CD4-positive, alpha-beta T cell (primary cell): ENCODE measurements at places on chromosomes 12 and 14.

- DNase-seq: no peak
Measured at GRCh38 chr12:133038118-133038709, 905 bp downstream of the ZNF84 start.

DNA sequence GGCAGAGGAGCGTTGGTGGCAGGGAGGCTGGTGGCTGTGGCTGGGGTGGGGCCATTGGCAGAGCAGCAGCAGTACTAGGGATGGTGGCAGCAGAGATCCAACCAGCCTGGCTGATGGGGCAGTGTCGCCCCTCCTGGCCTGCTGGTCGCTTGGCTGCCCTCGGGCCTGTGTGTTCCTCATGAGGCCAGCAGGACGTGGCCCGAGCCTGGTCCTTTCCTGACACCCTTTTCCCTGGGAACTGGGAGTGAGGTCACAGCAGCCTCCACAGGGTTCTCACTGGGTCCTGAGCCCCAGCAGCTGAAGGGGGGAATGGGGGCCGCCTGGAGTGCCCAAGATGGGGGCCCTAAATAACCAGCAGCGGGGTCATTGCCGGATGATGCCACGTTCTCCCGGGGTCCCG, 46.1 kb downstream of the KIF26A start:
- DNase-seq: no peak

- DNase-seq: no peak
Measured at GRCh38 chr14:21256539-21257393, 12.5 kb downstream of the HNRNPC start.

GRCh38 chr12:76029982-76030340, 1.6 kb downstream of the PHLDA1 start:
- no peak for DNase-seq

- DNase-seq: no peak
Measured at GRCh38 chr12:86117711-86118110, 138.5 kb downstream of the MGAT4C start.

- peak; percentile 48 for DNase-seq
Measured at GRCh38 chr14:64763801-64764621, 59.8 kb downstream of the PLEKHG3 start.

DNA sequence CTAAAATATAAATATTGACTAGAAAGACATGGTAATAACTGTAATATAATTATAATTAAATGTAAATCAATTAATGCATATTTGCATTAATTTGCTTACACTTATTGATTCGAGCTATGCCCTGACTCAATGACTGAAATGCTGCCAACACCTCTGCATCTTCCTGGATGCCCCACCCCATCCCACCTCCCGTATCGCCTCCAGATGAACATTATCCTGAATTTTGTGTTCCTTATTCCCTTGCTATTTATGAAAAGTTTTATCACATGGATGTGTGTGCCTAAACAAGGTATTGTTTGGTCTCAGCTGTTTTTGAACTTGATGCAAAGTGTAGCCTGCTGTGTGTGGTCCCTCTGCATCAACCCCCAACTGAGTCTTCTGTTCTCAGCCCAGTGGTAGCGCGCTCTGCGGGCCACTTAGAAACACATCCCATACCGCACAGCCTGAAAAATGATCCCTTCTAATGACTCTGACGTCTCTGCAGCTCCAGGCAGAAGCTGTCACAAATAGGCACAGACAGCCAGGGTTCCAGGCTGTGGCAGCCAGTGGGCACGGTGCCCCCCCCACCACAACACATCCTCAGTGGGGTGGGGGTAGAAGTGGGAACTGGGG, 96.5 kb downstream of the PRMT8 start:
- no peak for DNase-seq

- no peak for DNase-seq
Measured at GRCh38 chr12:94640134-94640928, 10.0 kb downstream of the TMCC3 start.

GRCh38 chr14:93301821-93302447, 30.9 kb downstream of the BTBD7 start:
- DNase-seq: no peak

DNA sequence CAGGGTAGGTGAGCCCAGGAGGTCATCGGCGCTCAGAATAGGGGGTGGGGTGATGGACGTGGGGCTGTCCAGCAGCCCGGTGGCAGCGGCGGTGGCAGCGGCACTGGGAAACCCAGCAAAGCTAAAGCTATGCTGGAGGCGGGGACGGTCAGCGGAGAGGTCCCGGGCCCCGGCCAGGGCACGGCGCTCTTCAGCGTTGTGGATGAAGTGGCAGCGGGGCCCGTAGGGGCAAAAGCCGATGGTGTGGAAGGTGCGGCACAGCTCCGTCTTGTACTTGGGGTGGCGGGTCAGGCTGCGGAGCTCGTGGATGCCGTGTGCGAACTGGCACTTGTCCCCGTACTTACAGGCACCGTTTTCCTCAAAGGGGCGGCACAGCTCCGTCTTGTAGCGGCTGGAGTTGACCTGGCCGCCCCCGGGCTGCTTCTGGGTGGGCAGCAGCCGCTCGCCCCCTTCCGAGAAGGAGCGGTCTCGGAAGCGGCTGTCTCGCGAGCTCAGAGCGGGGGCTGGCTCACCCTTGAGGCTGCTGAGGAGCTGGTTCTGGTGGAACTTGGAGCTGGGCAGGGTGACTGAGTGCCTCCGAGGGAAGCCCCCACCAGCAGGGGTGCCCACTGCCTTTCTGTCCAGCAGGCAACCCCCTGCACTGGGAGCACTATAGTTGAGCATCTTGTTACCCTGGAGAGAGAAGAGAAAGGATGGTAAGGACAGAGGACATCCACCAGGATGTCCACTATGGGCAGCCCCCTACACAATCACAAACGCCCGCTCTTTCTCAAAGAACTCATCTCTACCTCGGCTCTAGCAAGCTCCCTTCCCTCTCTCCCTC, 2.8 kb downstream of the ZFP36L1 start:
- DNase-seq: no peak

DNA sequence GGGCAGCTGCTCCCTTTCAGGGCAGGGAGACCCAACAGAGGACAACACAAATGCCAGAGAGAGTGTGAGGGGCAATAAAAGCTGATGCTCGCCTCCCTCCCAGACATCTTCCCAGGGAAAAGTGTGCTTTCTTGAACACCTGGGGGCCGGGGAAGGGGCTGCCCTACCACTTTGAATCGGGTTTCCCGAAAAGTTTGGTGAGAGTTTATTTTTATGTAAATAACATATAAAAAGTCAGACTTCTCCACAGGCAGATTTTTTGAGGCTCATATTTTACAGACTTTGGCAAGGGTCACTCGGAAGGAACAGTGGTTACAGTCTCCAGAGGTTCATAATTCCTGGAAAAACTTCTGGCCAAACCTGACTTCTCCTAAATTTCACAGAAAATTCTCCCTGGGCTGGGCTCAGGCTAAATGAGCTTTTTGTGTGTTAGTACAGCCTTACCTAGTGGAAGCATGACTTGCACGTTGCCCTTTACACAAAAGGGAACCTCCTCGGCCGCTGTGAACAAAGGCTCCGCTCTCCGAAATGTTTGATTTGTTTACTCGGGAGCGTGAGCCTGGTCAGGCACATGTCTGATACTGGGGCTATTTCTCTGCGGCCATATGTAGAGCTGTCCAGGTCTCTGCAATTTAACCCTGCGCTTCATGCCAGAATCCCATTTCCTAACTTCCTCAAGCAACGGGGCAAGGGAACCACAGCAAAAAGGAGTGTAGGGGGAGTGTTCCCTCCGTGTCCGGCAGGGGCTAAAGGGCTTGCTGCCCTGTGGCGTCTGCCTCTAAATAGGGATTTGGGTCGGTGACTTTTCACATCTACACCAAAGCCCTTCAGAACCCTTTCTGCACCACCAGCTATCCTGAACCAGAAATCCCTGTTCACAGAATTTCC, 3.4 kb downstream of the RTL1 start:
- DNase-seq: no peak

DNA sequence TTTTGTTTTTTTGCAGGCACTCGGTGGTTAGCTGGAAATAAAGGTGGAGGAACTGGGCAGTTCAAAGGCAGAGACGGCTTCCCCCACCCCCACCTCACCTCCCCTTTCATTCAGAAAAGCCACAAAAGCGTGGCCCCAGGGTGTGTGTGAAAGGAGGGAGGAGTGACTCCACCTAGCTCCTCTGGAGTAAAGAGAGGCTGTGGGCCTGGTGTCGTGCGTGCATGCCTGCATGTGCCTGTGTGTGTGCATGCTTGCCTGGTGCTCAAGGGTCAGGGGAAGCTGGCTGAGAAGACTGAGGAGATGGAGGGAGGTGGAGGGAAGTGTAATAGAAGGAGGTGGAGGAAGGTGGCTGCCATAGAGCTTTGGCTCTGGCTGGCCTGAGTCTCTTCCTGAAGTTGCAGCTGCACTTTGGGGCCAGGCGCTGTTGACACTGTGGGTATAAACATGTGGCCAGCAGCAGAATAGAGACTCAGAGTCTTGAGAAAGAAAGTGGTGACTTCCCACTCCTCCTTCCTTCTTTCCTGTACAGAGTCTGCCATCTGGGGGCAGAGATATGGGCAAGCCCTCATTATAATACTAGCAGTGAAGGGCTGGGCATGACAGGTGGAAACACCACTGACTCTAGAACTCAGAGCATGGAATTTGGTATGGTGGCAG, 36.9 kb upstream of the SINHCAF start:
- peak; percentile 1 for DNase-seq

GRCh38 chr12:1846421-1847405, 26.3 kb downstream of the LRTM2 start:
- DNase-seq: no peak

- no peak for DNase-seq
Measured at GRCh38 chr14:93234798-93235197, 27.7 kb downstream of the UBR7 start.

DNA sequence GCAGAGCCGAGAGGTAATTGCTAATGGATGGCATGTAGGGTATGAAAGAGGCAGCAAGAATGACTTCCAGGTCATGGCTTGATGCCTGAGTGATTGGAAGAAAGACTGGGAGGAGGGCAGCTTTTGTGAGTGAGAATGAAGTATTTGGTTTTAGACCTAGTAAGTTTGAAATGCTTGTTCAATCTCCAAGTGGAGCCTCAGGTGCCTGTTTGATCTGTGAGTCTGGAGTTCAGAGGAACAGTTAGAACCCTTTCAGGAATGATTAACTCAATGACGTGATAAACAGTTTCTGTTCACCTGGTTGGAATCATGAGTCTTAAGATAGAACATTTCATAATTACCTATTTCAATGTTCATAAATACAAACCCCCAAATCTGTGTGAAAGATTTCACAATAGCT, 10.4 kb downstream of the KCNJ8 start:
- DNase-seq: no peak

- DNase-seq: no peak
Measured at GRCh38 chr12:97299847-97300246, 162.8 kb upstream of the RMST start.

DNA sequence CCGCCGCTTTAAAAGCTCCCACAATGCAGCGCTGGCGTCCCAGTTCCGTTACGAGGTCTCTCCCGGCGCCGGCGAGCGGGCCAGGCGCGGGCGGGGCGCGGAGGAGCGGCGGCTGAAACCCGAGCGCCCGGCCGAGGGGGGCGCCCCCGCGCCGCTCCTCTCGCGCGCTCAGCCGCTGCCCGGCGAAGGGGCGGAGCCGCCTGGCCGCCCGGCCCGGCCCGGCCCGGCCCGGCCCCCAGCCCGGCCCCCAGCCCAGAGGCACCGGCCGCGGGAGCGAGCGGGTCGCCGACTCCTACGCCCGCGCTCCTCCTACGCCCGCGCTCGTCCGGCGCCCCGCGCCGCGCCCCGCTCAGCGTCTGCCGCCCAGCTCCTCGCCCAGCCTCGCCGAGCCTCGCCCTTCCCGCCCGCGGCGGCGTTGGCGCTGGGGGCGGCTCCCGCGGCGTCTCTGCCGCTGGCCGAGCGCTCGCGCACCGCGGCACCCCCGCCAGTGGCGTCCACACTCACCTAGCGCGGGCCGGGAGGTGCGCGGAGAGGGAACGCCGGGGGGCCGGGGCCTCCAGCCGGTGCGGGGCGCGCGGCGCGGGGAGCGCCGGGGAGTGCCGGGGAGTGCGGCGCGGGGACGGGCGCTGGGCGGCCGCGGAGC, at the start of gene RASSF8:
Gene RASSF8, plus strand, starts transcription at position 255 of the 643 bp plus-strand sequence. CDS start 96,662 bp downstream, outside the sequence.
- peak; percentile 12 for DNase-seq
